ENCODE measurements at places on chromosomes 6 and 20.

DNA sequence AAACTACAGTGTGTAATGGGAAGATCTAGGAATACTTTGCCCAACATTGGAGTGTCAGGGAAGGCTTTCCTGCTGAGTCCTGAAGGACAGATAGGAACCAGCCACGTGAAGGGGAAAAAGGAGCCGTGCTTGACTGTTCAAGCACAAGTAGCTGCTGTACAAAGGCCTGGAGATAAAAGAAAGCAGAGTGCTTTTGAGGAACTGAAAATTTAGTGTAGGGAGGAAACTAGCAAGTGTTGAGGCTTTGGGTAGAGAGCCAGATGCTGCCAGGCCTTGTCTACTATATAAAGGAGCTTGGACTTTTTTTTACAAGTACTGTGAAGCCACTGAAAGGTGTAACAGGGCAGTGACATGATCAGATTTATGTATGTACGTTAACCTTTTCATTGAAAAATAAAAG, 39.0 kb downstream of the DSE start:
- no peak for DNase-seq

DNA sequence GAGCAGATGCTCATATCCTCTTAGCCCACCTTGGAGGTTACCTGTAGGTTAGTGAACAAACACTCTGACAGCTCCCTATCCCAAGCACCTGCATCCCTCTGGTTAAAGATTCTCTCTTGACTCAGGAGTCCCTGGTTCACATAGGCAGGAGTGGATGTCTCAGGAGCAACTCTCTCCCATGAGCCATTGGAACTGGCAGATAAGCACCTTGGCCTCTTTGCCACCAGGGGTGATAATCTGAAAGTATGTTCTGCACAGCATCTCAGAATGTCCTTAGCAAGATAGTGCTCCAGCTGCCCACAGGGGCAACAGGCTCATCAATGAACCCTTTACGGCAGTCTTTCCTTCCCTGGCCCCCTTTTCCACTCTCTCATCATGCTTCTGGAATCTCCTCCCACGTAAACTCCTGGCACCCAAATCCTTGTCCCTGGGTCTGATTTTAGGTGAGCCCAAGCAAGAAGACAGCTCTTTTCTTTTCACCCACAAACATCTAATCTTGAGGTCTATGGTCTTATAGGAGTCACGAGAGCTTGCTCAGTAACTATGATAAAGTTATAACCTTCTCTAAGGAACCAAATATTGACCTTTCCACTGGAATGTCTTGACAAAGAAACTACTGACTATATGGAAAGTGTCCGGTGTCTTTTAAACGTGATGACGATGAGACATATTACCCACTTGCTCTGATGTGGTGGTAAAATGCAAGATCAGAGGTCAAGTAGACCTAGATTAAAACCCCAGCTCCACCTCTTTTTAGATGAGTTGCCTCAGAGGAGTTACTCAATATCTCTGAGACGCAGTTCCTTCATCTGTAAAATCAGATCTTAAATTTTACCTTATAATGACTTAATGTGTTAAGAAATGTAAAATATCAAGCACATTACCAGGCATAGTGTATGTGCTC, 39.8 kb upstream of the ISM1 start:
- DNase-seq = no peak

- no peak for DNase-seq
Observed at GRCh38 chr6:144160431-144161005, 10.2 kb downstream of the STX11 start.

DNA sequence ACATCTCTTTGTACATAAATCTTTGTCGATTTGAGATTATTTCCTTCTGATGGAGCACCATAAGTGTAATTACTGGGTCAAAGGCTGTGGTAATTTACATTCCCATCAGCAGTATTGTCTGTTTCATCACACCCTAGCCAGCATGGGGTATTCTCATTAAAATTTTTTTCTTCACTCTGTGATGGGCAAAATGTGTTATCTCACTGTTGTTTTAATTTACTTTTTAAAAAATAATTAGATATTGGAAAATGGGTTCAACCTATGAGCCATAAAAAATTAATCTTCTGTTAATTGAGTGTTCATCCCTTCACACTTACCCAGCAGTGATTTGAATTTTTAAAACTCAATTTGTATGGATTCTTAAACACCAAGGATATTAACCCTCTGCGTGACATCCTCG, 44.0 kb upstream of the NNAT start:
- no peak for DNase-seq

GRCh38 chr6:88815491-88815890, 147.9 kb downstream of the RNGTT start:
- no peak for DNase-seq

DNA sequence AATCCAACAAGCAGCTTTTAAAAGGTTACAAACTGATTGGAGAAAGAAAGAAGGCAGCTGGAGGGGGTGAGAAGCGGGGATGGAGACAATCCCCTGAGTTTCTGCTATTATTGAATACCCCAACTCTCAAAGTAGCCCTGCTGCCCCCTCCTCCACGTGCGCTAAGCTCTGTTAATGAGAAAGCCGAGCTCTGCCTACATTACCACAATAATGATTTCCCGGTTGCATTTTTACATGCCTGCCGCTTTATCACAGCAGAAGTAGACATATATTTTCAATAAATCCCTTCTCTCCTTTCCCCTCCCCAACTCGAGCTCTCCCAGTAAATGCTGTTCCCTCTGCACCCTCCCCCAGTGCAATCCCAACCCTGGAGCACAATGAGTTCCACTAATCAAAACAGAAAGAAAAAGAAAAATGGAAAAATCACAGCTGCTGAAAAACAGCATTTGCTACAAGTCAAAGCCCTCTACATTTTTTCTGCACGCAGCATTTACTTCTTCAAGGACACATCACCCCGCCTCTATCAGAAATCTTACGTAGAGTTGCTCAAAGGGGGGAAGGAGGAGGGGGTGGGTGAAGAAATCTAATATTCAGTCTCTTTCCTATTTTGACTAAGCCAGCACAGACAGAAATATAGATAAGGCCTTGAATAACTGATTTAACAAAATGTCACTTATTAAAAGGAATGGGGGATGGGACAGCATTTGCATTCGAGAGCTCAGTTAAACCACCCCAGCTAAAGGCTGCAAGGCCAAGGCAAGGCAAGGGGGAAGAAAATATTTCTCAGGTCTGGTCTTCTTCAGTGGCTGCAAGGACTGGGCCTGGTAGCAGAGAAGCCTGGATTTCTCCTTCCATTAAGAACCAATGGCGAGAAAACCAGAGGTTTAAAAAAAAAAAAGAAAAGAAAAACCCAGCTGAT, 10.7 kb downstream of the TRERF1 start:
- DNase-seq = no peak

GRCh38 chr20:13739731-13740649, 44.7 kb downstream of the ESF1 start:
- DNase-seq = no peak

GRCh38 chr6:169289619-169290339, 36.1 kb upstream of the THBS2 start:
- DNase-seq = no peak

GRCh38 chr6:153673750-153674149, 365.3 kb upstream of the OPRM1 start:
- no peak for DNase-seq

- peak; percentile 58 for DNase-seq
Observed at GRCh38 chr6:33080127-33081089, 4.6 kb downstream of the HLA-DPB1 start.

DNA sequence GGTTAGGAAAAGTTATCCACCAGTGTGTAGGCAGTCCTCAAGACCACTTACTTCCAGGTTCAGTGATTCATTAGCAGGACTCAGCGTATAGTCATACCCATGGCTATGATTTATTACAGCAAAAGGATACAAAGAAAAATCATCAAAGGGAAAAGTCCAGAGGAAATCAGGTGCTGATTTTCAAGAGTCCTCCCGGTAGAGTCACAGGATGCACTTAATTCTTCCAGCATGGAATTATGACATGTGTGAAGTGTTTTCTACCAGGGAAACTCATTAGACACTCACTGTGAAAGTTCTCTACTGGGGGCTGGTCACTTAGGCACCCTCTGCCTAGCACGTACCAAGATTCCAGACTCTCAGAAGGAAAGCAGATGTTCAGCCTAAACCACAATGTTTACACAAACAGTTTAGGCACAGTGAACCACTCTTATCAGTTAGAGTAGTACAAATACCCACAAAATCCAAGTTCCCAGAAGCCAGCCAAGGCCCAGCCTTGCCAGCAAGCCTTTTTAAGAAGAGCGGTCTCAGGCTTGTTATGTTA, 10.2 kb downstream of the WFDC3 start:
- no peak for DNase-seq

DNA sequence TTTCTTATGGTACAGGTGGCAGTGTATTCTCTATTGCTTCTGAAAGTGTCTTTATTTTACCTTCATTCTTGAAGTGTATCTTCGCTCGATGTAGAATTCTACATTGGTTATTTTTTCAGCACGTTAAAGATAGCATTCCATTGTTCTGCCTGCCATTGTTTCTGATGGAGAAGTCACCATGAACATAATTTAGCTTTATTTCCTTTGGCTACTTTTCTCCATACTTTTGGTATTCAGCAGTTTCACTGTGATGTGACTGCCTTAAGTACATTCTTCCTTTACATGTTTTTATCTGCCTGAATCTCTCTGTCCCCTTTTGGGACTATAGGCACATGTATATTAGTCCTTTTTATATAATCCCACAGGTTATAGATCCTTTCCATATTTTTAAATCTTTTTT, 19.0 kb downstream of the ZNF133 start:
- DNase-seq = no peak

GRCh38 chr20:16611817-16612216, 38.6 kb upstream of the KIF16B start:
- DNase-seq = no peak

DNA sequence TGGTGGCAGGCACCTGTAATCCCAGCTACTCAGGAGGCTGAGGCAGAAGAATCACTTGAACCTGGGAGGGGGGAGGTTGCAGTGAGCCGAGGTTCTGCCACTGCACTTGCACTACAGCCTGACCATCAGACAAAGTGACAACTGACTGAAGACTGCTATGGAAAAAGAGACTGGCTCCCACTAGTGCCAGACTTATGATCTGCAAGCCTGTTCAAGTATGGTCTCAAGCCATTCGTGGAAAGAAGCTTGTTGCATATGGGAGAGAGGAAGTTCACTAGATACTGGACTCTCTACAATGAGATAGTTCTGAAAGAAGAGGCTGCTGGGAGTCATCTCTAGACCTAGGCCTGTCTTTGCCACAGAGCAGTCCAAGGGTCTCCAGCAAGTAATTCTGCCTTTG, 26.7 kb downstream of the MDN1 start:
- no peak for DNase-seq

GRCh38 chr20:36519944-36520343, 21.4 kb upstream of the MYL9 start:
- no peak for DNase-seq

- DNase-seq = no peak
Observed at GRCh38 chr6:19472850-19473249, 364.3 kb upstream of the ID4 start.

DNA sequence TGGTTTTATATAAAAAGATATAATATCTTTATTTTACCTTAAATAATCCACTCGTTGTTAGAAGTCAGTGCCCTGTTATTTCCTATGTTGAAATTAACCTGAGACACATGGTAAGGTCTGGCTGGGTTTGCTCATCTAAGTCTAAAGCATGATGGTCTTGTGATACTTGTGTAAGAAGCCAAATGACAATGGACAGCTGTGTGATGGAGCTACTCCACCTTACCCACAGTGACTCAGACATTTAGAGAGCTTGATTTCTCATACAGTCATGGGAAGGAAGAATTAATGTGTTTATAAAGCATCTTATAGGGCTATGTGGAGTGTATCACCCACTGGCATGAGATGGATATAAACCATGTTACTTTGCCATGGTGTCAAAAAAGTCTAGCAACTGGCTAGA, 11.7 kb downstream of the CTCFL start:
- DNase-seq = no peak

All from nephron progenitor cell (in vitro differentiated cells).